Pulmonary artery endothelial cell (primary cell): ENCODE measurements at places on chromosomes 16 and 17.

DNA sequence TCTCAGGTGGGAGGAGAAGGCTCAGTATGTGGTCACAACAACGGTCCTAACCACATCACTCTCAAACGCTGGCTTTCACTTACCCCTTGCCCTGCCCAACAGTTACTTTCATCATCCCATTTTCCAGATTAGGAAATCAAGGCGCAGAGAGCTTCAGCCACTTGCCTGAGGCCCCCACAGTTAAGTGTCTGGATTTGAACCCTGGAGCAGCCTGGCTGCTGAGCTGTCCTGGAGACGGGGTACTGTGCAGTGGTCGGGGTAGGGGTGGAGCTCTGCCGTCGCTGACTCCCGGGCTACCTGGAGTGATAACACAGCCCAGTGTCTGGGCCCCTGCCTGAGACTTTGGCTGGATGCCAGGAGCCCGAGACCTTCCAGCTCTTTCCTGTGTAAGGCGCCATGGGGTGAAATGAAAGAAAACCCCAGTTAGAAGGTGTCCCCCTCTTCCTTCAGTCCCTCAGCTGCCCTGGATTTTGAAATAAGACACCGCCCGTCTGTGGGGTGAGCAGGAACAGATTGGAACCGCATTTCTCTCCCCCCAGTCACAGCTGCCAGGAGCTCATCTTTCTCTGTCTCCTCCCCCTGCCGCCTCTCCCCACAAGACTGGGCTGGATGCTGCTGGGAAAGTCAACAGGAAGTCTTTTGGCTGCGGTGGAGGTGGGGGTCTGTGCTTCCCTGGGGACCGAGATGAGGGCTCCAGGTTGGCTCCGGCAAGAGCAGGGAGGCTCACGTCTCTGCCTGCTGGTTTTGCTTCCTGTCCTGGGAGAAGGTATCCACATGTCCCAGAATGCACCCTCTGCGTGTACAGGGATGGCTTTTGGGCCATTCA, 280.2 kb downstream of the SEC14L1 start:
- DNase-seq: no peak

GRCh38 chr17:74981979-74982662, 5.3 kb upstream of the CDR2L start:
- no peak for DNase-seq

GRCh38 chr16:8096211-8096610, 494.1 kb downstream of the TMEM114 start:
- no peak for DNase-seq

GRCh38 chr16:12178251-12178990, 201.9 kb downstream of the SNX29 start:
- no peak for DNase-seq

DNA sequence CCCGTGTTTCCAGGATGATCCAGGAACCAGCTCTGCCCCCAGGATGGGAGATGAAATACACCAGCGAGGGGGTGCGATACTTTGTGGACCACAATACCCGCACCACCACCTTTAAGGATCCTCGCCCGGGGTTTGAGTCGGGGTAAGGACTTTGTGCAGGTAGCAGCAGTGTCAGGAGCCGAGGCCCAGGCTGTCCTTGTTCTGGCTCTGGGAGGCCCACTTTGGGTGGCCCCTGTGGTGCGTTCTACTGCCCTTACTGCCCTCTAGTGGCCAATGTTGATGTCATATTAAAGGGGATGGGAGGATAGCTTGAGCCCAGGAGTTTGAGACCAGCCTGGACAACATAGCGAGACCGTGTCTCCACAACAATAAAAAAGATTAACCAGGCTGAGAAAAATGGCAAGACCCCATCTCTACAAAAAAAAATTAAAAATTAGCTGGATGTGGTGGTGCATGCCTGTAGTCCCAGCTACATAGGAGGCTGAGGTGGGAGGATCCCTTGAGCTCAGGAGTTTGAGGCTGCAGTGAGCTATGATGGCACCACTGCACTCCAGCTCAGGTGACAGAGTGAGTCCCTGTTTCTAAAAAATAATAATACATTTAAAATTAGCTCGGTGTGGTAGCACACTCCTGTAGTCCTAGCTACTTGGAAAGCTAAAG, 20.9 kb upstream of the CLEC18A start:
- no peak for DNase-seq

DNA sequence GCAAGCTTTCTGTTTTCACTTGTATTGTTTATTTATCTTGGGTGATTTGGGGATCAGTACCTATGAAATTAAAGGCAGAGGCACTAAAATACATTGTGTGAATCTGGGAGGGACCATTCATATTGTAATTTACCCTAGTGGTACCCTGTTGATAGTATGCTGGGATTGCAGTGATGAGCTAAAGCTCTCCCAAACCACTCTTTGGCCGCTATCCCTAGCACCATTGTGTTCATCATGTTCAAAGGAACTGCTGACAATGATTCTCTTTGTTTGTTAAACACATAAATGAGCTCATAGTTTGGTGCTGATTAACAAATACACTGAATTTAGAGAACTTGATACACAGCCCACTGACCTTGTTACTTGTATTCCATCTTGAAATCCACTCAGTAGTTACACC, 1469.8 kb downstream of the CDH11 start:
- no peak for DNase-seq

GRCh38 chr17:76997981-76998531, 129.9 kb downstream of the MGAT5B start:
- no peak for DNase-seq

- DNase-seq: no peak
Measured at GRCh38 chr16:21666772-21667171, 3.0 kb downstream of the OTOA start.

GRCh38 chr17:77854759-77855745, 103.5 kb upstream of the TNRC6C start:
- DNase-seq: no peak

- DNase-seq: no peak
Measured at GRCh38 chr17:78714534-78714933, 67.5 kb downstream of the CYTH1 start.
